ENCODE measurements at places on chromosomes 1 and 21.

DNA sequence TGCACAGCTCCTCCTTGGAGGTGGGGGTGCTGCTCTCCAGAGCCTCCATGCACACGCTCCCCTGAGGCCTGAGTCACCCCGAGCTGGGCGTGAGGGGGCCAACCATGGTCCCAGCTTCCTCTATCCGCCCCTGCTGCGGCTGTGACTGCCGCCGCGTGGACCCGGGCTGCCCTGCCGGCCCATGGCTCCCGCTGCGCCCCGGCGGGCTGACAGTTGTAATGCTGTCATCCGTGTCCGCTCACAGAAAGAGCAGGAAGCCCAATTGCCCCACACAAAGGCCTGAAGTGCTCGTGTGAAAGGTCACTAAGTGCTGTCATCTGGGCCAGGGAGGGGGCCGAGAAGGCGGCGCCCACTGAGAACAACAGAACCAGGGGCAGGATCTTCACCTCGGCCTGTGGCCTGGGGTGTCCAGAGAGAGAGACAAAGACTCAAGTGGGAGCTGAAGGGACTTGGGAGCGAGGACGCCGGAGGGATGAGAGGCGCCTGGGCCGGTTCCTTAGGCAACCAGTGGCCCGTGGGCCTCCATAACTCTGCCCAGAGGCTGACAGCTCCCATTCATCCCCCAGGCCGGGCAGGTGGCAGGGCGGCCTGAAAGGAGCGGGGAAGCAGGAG lies 31.5 kb downstream of the OLIG1 start:
- DNase-seq = no peak

DNA sequence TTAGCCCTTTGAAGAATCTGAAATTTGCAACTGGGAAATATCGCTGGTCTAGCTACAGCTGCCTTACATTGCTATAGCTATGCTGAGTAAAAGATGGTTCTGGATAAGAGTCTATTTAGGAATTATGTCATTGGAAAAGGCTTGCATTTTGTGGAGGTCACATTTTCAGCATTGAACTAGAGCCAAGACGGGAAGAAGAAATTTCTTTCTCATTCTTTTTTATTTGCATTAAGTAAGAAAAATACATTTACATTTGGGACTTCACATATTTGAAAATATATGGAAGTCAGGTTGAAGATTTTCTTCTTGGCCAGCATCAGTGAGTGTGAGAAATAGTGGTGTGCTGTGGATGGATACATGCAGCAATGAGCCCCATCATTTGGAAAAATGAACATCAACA lies 291.6 kb downstream of the PTBP2 start:
- no peak for DNase-seq

- peak; percentile 10 for DNase-seq
These were observed 84.5 kb upstream of the ST6GALNAC5 start for GRCh38 chr1:76782809-76783208.

GRCh38 chr1:151327903-151328674 lies 873 bp upstream of the PI4KB start:
- no peak for DNase-seq

GRCh38 chr1:222325506-222325905 lies 222.4 kb downstream of the HHIPL2 start:
- no peak for DNase-seq
